Thoracic aorta endothelial cell (primary cell): ENCODE measurements at places on chromosomes 5 and 9. TPM values are rescaled to one million over a fixed set of nuclear protein-coding genes. Genes with fewer than 3 reads are reported as not detected.

The PGGT1B gene
- total RNA-seq: 18.3 and 20.2 TPM in 2 replicates

The CRAT gene
- total RNA-seq: 27.6 and 27.7 TPM in 2 replicates

The FAXDC2 gene
- total RNA-seq: 3.6 and 4.1 TPM in 2 replicates

The CNTFR gene
- total RNA-seq: not detected in 2 replicates

The RMND5B gene
- total RNA-seq: 27.3 and 36.3 TPM in 2 replicates

The CSF2 gene
- total RNA-seq: not detected in 2 replicates
